ENCODE measurements at places on chromosomes 12 and 14.

DNA sequence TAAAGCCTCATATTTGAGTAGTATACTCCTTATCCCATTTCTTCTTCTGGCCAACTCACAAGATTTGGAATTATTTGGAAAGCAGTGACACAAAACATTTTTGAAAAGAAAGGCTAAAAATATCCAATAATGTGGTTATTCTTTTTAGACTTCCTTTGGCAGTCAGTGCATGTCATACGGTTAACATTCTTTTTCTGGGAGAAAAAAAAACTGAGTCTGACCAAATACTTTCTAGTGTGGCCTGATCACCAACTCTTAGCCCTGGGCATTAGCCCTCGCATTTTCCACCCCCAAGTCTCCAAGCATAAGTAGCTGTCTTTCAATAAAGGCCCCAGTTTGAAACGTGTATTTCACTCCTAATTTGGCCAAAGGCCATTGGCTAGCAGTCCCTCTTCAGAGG is 5.9 kb downstream of the RASSF3 start:
- no peak for DNase-seq

DNA sequence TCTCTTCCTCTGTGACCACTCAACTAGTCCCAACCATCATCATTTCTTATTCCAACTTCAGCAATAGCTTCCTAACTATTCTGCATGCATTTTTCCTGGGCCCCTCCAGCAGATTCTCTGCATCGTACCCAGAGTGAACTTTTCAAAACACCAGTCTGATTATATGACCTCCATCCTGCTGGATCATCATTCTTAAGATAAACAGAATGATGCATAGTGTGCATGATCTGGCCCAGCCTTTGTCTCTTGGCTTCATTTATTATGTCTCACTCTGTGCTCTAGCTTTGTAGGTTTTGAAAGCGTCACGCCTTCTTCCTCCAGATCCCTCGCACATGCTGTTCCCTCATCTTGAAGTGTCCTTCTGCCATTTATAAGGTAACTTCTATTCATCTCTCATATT is 46.3 kb upstream of the SLC38A4 start:
- no peak for DNase-seq

- no peak for DNase-seq
These were observed 2.4 kb downstream of the GALNT6 start for GRCh38 chr12:51388846-51389245.

GRCh38 chr14:89650077-89650978 is 233.3 kb upstream of the FOXN3 start:
- no peak for DNase-seq

GRCh38 chr14:105169776-105170655 is 1.4 kb upstream of the JAG2 start:
- no peak for DNase-seq

DNA sequence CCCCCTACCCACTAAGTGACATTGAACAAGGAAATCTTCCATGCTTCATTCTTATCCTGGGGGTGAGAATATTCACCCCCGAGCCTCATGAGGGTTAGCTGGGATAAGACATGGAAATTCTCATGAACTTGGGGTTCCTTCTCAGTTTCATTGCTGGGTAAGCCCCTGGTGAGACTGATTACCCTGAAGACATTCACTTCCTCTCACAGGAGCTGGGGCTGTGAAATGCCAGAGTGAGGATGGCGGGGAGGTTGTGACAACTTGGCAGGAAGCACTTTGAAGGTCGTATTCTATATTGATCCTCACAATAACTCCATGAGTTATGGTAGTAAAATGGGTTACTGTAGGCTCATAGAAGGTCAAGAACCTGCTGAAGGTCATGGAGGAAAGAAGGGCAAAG is 43.5 kb downstream of the ESRRB start:
- no peak for DNase-seq

GRCh38 chr14:51293912-51294389 is 53.9 kb downstream of the TMX1 start:
- no peak for DNase-seq

GRCh38 chr12:38159092-38159551 is 157.5 kb upstream of the ALG10B start:
- no peak for DNase-seq

GRCh38 chr12:4190366-4191063 is 83.0 kb upstream of the CCND2 start:
- no peak for DNase-seq

- DNase-seq = no peak
These were observed 2.4 kb downstream of the CEP83 start for GRCh38 chr12:94457311-94457710.

GRCh38 chr14:89351221-89351515 is 65.9 kb downstream of the FOXN3 start:
- no peak for DNase-seq

DNA sequence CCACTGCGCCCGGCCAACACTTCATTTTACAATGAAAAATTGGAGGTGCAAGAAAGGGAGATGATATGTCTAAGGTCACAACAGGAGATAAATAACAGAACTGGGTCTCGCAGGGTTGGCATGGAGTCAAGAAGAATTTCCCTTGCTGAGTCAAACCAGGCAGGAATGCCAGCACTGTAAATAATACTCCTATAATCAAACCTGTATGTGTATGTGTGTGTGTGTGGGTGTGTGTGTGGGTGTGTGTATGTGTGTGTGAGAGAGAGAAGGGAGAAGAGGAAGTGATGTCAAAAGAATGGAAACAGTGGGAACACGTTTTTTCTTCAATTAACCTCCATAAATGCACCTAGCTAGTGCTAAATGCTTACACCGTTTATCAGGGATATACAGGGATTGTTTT is 70.4 kb downstream of the TMEM116 start:
- no peak for DNase-seq

GRCh38 chr14:52241087-52241793 is 26.3 kb upstream of the PTGDR start:
- DNase-seq = no peak

GRCh38 chr12:128116537-128116936 is 150.4 kb upstream of the TMEM132C start:
- no peak for DNase-seq

GRCh38 chr12:127383281-127383680 is 883.7 kb upstream of the TMEM132C start:
- no peak for DNase-seq

- no peak for DNase-seq
These were observed 273.9 kb downstream of the ZFP36L1 start for GRCh38 chr14:68518761-68519670.

DNA sequence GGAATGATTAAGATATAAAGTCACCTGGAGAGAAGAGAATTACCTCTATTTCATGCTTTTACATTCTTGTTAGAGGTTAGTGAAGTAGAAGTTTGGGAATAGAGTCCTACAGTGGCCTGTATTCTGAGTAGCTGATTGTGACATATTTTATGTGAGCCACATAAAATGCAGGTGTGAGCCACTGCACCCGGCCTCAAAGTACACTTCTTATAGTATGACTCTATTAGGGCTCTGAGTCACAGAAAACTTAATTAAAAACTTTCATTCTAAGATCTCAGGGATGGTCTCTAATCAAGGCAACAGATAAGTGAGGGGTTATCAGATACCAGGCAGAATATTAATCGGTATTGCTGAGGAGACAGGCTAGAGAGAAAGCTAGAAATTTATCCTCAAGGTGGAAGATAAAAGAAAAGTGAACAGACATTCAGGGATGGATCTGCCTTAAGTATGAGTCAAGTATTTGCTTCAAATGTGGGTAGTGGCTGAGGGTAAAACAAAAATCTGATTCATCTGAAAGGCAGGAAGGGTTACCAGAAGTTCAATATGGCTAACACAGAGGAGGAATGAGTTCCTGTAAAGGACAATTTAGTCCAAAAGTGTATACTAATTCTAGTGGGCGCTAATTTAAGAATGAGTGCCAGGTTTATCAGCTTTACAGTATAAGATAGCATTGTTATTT is 5.5 kb upstream of the G2E3 start:
- DNase-seq = no peak

DNA sequence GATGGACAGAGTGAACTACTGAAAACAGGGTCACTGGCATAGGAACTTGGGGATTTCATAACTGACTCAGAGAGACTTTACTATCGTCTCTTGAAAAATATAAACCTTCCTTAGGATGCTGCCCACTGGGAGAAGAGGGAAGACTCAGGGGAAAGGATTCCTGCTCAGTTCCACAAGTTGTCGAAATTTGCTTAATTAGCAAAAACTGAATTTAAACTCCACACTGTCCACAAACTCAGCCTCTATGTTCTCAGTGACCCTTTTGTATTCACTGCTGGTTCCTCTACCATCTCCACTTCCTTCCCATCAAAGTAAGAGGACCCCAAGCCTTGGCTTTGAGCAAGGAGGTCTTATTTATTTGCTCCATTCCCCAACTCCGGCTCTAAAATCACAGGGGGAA is 7.2 kb upstream of the MYL6B start:
- DNase-seq = no peak

DNA sequence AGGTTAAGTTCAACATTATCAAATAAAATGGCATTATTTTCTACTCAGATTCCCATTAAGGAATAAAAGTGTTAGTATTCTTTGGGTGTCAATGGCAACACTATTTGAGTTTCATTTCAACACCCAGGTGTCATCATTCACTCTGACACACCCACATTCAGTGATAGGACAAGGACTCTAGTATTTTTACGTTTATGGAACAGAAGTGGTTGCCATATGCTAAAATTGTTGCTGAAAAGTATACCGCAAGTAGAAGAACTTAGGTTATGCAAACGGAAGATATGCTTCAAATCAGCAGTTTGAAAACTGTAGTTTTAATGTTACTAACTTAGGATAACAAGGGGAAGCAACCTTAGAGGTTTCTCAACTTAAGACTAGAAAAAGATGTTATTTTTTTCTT is 20.0 kb upstream of the SGPP1 start:
- no peak for DNase-seq

DNA sequence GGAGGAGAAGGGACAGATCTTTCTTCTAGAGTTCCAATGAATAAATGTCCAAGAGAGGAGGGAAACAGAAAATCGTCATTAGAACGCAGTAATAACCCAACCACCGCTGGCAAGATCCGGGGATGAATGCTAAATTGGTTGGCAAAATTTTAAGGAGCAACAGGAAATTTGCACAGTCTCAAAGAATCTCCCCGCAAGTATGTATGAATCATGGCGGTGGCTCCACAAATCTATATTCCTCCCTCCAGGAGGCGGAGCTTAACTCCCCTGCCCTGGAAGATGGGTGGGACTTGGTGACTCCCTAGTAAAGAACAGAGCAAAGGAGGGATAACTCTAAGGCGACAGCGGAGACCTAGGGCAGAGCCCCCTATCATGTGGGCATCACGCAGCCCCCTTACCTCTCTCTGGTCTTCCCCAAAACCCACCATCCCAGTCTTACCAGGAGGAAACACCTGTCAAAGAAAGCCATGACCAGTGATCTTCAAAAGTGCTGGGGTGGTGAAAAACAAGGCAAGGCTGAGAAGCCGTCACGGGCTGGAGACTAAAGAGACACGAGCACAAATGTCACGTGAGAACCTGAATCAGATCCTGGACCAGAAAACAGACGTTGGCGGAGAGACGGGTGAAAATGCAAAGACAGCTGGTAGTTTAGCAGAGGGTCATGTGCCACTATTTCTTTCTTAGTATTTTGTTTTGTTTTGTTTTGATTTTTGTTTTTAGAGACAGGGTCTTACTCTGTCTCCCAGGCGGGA is 125.8 kb downstream of the NCOR2 start:
- DNase-seq = no peak

- DNase-seq = no peak
These were observed 324.6 kb upstream of the DIO3 start for GRCh38 chr14:101236496-101237251.

GRCh38 chr14:90577661-90578282 is 180.9 kb downstream of the CALM1 start:
- DNase-seq = no peak

DNA sequence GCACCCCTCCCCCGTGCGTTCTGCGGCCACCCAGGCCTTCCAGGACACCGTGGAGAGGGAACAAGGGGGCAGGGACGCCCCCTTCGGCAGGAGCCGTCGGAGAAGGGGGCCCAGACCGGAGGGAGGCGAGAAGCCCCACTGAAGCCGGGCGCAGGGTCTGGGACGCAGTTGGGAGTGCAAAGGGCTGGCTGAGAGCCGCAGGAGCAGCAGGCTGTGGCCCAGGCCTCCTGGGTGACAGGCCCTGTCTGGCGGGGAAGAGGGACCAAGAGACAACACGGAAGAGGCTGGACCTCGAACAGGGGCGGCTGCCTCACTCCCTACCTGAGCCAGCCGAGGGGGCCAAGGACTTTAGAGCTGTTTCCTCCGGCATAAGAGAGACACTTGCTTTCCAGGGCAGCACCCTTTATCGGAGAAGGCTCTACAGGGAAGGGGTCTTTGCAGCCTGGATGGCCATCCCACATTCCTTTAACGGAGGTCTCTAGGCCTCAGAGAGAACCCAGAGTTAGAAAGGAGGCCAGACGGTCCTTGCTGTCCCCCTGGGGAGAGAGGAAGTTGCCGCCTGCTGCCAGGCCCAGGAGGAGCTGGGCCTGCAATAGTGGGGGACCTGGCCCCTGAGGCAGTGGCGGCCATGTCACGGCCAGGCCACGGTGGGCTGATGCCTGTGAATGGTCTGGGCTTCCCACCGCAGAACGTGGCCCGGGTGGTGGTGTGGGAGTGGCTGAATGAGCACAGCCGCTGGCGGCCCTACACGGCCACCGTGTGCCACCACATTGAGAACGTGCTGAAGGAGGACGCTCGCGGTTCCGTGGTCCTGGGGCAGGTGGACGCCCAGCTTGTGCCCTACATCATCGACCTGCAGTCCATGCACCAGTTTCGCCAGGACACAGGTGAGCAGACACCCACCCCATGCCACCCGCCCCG is 1.3 kb downstream of the DTX1 start:
- DNase-seq = no peak

DNA sequence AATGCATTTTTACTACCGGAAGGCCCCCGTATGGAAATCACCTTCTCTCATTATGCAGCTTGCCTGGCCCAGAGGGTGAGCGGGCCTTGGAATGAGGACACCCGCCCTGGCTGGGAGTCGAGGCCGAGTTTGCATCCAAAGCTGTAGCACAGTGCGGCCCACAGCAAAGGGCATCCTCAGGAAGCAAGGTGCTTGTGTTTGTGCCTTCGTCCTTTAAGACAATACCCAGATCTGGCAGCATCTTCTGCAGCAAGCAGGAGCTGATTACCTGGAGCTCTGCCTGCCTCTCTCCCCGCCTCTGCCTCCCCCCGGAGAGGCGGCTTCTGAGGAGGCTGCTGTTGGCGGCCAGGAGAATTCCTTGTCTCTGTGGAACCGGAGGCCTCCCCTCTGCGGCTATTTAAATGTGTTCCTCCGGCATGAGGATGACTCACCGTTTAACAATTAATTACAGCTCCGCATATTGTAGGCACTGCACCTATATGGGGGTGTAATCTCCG is 145.3 kb downstream of the CACNA1C start:
- no peak for DNase-seq
